Fibroblast of gingiva (primary cell): ENCODE measurements at places on chromosomes 7 and 10.

DNA sequence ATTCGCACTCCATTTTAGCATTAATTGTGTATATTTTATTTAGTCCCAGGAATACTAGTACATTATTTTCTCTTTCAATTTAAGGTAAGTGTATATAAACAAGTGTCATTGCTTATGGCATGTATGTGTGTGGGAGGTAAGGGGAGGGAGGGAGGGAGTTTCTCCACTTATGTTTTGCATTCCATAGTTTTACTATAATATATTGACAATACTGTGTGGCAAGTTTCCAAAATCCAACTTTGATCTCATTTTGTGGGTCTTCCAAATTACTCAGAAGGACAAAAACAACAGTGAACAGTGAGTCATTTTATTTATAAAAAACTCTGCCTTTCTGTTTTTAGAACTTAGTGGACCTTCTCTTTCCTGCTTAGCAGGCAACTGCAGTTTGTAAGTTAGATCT lies 102.3 kb upstream of the SEMA3E start:
- no peak for DNase-seq

DNA sequence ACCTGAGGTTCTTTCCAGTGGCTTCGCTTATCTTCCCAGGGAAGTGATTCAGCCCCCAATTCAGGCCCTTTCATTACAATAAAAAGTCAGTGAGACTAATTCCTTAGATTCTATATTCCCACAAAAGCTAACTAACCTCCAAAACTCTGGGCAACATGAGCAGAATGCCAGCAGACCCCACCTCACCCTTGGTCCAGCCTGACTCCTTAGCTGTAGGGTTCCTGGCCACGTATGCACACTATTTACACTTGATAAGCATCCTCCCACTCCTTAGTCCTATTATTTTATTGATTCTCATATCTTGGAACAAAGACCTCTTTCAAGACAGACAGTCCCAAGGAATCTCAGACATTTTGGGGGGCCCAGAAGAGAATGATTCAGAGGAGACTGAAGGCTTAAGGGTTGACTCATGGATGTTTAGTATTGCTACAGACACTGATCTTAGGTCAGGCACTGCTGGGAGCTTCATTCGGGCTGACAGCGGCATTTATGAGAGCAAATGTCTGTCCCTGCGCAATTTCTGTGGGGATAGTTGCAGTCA lies 162.6 kb upstream of the GDF10 start:
- DNase-seq, result no peak

- no peak for DNase-seq
Measured at GRCh38 chr10:95300022-95300539, 9.3 kb upstream of the PDLIM1 start.

- DNase-seq, result no peak
Measured at GRCh38 chr7:83908526-83908925, 259.6 kb upstream of the SEMA3E start.

- no peak for DNase-seq
Measured at GRCh38 chr7:143395187-143396149, 13.2 kb downstream of the EPHA1 start.

GRCh38 chr7:11228515-11228914 lies 254.8 kb downstream of the PHF14 start:
- peak; percentile 77 for DNase-seq

- DNase-seq, result no peak
Measured at GRCh38 chr7:12610899-12611298, 40.4 kb downstream of the SCIN start.

DNA sequence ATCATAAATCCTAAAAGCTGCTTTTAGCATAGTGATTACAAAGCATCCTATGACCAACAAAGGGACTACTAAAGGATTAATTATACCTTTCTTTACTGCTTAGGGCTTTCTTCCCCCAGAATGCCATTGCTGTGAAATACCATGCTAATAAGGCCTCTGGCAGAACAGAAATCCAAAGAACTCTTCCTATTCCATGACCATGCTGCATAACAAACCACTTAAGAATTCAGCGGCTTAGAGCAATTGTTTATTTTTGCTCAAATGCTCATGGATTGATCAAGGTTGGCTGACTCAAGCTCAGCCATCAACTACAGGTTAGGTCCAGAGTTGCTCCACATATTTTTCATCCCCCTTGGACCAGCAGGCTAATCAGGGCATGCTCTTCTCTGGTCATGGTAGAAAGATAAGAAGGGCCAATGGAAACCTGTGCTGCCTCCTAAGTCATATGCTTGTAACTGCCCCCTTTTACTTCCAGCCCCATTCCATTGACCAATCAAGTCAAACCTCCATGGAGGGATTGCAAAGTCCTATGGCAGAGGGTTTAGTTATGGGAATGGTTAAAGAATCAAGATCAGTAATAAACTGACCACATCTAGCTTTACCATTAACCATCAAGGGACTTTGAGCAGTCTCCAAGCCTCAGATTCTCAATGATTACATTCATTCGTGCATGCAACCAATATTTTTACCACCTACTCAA lies 244.4 kb upstream of the FZD1 start:
- no peak for DNase-seq

GRCh38 chr10:36880898-36881297 lies 244.5 kb upstream of the ANKRD30A start:
- DNase-seq, result peak; percentile 13

DNA sequence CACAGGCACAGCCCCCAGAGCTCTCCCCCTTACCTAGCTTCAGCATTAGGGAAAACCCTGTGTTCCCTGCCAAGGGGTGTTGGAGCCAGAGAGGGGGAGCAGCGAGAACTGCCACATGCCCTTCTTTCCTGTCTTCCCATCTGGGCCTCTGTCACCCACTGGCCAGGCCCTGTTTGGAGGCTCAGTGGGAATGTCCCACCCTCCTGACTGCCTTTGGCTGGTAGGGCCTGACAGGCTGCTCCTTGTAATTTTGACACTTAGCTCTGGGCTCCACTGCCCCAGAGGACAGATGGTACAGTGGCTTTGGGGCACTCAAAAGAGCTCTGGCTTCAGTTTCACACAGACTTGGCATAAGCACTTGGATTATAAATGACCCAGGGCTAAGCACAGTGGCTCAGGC lies 50.6 kb downstream of the GRID2IP start:
- no peak for DNase-seq

GRCh38 chr7:134892963-134893362 lies 93.3 kb upstream of the AGBL3 start:
- DNase-seq, result no peak

DNA sequence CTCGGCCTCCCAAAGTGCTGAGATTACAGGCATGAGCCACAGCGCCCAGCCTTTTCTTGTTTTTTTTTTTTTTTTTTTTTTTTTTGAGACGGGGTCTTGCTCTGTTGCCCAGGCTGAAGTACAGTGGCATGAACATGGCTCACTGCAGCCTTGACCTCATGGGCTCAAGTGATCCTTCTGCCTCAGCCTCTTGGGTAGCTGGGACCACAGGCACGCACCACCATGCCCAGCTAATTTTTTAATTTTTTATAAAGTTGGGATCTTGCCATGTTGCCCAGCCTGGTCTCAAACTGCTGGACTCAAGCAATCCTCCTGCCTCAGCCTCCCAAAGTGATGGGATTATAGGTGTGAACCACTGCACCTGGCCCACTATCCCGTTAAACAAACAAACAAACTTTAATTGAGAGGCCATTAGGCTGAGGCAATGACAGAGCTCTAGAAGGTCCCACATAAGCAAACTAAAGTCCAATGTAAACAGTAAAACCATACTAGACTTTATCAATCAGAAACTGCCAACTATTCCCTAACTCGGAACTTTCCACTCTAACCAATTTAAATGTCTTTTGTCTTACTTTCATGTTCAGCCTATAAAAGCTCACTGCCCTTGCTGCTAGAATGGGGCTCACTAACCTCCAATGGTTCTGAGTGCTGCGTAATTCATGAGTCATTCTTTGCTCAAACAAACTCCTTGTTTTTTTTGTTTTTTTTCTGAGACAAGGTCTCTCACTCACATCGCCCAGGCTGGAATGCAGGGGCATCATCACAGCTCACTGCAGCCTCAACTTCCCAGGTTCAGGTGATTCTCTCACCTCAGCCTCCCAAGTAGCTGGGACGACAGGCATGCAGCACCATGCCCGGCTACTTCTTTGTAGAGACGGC lies 1.9 kb downstream of the DHX32 start:
- peak; percentile 64 for DNase-seq

DNA sequence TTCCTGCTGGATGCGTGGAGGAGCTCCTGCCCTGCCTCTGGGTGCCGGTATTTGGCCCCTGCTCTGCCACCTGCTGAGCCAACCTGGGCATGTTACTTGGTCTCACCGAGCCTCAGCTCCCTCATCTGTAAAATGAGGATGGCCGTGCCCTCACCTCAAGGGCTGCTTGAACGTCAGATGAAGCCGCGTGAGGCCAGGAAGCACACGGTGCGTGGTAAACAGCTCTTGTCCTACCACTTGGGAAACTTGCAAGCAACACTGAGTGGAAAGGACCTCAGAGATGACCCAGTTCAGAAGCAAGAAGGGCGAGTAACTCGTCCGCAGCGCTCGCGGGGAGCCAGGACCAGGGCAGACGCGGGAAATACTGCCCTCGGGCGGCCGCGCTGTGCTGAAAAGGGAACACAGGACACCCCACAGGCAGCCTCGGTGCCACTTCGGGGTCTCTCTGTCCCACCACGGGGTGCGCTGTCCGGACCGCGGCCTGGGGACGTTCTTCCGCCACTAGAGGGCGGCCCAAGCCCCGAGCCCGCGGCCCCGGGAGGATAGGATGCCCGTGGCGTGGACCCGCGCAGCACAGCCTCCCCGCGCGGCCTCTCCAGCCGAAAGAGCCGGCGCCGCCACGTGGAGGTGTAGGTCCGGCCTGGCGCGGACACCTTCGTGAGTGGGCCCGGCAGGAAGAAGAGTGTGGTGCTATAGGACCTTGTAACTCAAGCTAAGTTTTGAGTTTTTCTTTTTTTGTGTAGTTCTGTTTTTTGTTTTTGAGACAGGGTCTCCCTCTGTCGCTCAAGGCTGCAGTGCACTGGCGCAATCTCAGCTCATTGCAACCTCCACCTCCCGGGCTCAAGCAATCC lies 94.1 kb downstream of the PRKAG2 start:
- DNase-seq, result peak; percentile 43

GRCh38 chr7:80916770-80917741 lies 1.8 kb downstream of the SEMA3C start:
- peak; percentile 47 for DNase-seq

- no peak for DNase-seq
Measured at GRCh38 chr7:50607524-50608125, 42.4 kb upstream of the DDC start.

GRCh38 chr7:157714166-157715070 lies 377.6 kb downstream of the DNAJB6 start:
- no peak for DNase-seq

DNA sequence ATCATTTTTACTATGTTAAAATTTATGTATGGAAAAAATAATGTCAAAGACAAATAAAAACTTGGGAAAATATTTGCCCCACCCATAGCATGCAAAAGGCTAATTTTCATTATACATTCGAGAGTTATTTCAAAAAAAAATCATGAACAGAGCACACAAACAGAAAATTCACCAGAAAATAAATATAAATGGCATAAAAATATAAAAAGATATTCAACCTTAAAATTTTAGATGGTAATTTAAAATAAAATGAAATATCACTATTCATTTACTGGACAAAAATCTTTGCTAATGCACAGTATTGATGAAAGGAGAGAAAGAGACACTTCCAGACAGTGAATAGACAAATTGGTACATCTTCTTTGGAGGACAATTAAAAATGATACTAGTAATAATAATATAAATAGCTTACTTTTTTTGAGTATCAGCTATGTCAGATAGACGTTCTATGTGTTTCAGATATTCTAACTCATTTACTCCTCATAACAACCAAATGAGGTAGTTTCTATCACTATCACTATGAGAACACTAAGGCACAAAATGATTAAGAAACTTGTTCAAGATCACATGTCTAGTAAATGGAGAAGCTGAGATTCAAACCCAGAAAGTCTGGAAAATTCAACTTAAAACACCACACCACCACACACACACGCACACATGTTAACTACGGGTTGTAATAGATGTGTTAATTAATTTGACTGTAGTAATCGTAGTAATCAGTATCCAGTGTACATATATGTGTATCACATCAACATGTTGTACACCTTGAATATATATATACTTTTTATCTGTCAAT lies 63.0 kb downstream of the CCDC71L start:
- no peak for DNase-seq

DNA sequence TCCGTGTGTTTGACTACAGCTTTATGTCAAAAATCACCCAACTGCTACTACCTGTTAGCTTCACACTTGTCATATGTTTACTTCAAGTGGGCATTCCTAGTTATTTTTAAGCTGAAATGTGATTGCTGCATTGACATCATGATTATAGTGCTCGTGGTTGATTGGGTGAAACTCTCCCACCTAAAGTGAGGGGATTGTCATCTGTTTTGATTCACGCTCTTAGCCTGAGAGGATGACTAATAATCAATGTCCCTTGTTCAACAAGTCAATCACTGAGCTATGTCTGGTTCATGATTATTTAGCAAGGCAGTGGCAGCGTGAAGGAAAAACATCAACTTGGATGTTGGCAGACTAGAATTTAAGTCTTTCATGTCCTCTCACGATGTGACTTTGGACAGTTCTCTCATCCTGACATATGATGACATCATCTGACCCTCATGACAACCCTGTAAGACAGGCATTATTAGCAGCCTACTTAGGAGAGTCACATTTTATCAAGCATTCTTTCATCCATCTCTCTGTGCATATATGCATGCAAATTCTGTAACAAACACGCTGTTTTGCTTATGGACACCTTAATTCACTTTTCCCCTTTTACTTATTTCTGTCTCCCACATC lies 352.6 kb upstream of the ZMIZ1 start:
- DNase-seq, result no peak

DNA sequence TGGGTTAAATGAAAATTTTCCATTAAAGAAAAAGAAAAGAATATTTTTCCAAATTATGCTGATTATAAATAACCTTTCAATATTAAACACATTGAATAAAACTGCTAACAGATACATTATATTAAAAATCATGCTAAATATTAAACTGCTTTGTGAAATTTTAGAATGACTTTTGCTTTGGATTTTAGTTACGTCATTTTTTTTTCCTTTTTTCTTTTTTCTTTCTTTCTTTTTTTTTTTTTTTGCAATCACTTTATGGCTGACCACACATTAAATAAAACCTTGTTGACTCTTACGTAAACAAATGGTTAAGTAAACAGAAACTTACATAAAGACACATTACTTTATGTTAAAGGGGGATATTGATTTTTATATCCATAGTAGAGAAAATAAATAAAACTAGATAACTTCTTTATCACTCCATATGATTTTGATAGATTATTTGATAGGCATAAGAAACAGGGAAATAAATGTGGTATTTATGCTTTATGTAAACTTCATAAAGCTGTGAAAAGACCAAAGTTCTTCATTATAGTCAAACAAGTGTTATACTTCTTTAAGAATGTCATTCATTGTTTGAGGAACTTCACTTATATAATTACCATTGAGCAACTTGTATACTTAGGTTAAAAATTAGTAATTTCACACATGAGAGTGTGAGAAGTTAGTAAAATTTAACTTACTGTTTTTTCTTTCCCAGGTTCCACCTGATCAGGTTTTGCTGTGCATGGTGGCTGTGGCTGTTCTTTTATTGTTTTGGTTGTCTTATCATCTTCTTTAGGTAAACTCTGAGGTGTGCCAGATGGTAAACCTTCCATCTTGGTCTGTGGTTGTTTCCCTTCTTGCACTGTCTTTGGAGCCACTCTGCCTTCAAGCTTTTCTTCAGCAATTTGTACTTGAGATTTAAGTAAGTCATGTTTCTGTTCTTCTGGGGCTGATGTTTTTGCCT lies 197.3 kb downstream of the PCLO start:
- no peak for DNase-seq

GRCh38 chr10:113044016-113044755 lies 94.1 kb downstream of the TCF7L2 start:
- no peak for DNase-seq

GRCh38 chr7:40676221-40676620 lies 541.4 kb downstream of the SUGCT start:
- DNase-seq, result no peak
